Stimulated activated CD4-positive, alpha-beta T cell treated with anti-CD3 and anti-CD28 coated beads, Interleukin-4, amount 100 ng/mL, for 48 hours (primary cell): ENCODE measurements at places on chromosomes 2 and 18.

DNA sequence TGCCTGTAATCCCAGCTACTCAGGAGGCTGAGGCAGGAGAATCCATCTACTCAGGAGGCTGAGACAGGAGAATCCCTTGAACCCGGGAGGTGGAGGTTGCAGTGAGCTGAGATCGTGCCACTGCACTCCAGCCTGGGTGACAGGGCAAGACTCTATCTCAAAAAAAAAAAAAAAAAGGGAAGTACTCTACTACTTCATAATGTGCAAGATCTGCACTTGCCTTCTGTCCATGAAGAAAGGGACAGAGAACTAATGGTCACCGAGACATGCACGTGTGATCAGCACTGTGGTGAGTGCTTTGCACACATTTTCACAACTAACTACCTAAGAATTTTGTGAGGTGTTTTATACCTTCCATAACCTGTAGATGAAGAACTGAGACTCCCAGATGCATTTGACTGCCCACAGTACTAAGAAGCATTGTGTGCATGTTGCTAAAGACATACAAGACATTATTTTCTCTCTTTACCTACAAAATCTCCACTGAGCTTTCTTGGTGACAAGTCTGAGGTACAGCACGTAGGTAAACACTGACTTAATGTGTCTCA is 784.8 kb upstream of the ID2 start:
- no peak for DNase-seq

DNA sequence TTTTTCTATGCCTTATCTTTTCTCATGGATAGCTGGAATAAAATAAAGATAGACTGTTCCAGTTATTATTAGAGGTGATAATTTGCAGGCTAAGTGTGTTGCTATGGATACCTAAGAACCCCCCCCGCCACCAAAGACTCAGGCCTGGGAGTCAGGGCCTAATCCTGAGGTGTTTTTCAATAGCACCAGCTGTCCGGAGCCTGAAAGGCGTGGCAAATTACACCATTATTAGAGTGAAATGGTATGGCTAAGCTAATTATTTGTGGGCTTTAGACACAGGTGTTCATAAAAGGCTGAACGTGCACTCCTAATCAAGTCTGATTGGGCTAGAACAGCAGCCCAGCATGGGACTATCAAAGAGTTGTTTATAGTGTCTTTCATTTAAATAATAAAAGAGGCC is 293.2 kb upstream of the DCC start:
- DNase-seq = no peak

DNA sequence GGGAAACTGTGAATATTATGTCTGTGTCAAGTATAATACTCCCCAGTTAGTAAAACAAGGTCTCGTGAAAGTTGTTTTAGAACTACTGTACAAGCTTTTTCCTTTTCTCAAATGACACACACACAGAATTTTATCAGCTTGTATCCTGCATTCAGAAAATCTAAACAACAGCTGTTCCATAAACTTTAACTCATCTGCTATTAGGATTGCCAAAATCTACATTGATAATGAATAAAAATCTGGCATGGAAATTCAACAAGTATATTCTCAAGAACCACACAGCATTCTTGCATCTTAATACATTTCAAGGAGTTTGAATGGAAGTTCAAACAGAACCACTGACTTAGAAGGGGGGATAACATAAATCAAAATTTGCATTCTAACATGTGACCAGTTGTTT is 151.2 kb downstream of the SLC39A10 start:
- no peak for DNase-seq

DNA sequence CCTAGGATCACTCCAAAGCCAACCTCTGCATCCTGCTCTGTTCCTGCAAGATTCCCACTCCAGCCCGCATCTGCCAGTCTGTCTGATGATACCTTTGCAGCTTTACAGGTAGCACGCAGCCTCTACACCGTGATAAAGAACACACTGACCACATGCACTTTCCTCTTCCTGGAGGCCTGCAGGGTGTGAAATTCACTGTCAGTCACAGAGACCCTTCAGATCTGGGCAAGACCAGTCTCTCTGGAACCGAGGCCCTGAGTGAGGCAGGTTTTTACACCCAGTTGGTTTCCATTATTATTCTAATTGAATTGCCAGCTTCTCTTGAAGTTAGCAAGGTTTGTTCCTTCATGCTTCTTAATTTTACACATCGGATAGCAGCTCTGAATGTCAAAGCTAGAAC is 30.5 kb upstream of the TWIST2 start:
- no peak for DNase-seq

DNA sequence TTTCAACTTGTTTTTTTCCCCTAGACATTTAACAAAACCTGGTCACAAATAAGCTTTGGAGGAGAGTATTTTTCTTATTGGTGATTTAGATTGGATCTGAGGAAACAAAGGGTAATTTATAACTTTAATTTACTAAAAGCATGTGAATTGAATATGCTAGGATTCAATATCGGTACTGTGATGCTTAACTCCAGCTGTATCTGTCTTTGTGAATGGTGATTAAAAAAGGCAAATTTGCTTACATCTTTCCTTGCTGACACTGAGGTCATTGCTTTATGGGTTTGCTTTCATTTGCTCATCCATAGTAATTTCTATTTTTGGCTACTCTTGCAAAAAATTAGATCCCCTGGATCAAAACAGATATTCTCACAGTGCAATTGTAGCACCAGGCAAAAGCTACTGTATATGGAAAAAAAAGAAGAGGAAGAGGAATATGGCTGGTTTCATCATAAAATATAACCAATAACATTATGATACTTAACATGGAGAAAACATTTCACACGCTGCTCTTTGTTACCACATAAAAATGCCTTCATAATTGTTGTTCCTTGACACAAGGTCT is 832.0 kb upstream of the ZEB2 start:
- DNase-seq = no peak

DNA sequence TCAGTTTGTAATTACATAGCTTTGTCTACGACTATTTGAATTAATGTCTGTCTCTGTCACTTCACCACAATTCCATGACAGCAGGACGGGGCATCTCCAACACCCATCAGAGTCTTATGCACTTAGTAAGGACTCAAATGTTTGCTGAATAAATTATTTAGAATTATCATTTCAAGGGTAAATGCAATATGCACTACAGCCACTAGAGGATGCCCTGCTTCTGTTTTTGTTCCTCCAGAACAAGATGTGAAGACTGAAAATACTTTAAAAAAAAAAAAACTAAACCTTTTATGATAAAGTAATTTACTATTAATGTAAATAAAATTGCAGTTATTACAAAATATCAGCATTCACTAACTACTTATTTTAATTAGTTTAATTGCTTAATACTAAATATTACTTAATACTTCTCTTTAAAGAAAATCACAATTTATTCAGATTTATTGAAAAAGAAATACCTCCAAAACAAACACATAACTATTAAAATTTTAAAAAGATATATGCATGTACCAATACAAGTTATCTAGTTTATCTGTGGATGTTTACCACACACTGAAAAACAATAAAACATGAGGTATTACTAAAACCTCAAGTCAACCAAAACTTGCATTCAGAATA is 3.2 kb downstream of the PIGN start:
- no peak for DNase-seq

- peak; percentile 51 for DNase-seq
Observed at GRCh38 chr18:51278045-51278649, 80.7 kb upstream of the MEX3C start.

DNA sequence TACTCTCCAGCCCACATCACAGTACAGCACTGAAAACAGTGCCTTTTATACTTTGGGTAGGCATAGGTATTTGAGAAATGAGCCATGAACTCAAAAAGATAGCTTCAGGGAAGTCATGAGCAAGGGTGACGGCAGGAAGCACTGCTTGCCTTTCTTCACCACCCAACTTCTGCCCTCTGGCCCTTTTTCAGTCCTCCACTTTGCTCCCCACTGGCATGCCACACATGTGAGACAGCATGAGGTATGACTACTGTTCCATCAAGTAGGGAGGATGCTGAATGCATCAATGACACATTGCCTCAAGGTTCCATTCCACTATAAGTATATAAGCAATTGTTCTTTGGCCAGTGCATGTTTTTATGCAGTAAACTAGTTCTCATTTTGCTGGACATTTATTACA is 373.0 kb downstream of the NRXN1 start:
- no peak for DNase-seq

DNA sequence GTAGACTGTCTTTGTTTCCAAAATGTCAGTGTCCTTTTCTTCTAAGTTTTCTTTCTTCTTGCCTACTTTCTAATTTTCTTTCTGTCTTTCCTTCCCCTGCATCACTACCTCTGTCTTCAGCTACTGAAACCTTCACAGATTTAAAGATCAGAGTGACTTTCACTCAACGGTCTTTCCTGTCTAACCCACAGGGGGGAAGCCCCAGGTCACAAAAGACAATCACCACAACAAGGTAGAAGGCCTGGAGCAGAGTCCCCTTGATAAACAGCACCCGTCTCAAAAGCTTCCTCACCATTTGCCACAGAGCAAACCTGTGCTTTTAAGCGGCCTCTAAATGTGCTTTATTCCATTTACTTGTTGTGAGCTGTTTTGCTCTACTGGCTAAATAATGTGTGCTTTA is 665.4 kb downstream of the BCL11A start:
- no peak for DNase-seq

- peak; percentile 34 for DNase-seq
Observed at GRCh38 chr2:230949966-230950873, 25.2 kb upstream of the GPR55 start.

GRCh38 chr18:45671321-45671720 is 52.7 kb upstream of the SLC14A1 start:
- no peak for DNase-seq

GRCh38 chr2:109171444-109172334 is 42.7 kb downstream of the SH3RF3 start:
- DNase-seq = no peak

DNA sequence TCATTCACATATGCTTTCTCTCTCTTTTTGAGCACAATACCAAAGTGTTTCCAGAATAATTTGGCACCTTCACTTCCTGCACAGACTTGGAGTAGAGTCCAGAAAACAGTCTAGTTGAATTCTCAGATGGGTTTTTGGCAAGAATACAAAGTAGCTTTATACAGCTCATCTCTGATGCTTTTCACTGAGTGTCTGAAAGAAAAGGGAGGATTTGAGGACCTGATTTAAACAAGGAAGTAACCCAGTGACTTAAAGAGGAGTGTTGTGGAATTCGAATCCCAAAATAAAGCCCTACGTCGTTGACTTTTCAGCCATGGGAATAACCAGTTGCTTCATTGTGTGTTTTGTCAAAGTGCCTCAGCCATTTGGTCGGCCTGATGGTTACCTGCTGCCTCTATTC is 31.8 kb downstream of the METAP1D start:
- no peak for DNase-seq

- no peak for DNase-seq
Observed at GRCh38 chr2:112730791-112731190, 10.0 kb downstream of the NT5DC4 start.

- no peak for DNase-seq
Observed at GRCh38 chr2:40721595-40721994, 269.7 kb upstream of the SLC8A1 start.

GRCh38 chr18:37570336-37570930 is 4.8 kb upstream of the CELF4 start:
- DNase-seq = no peak

DNA sequence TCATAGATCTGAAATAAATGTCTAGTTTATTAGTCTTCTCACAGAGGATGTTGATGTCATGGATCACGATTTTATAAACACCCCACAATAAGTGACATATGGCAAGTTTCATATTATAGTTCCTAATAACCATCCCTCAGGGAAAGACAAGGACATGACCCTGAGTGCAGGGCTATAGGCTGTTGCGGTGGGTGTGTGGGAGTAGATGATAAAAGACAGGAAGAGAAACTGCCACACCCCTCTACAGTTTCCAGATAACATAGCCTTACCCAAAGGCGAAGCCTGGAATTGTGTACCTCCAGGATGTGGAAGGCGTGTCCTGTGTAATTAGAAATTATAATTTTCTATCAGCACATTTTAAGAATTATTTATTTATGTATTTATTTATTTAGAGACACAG is 2.4 kb upstream of the NEDD4L start:
- DNase-seq = no peak

- DNase-seq = no peak
Observed at GRCh38 chr2:140154706-140155105, 1374.5 kb upstream of the NXPH2 start.

DNA sequence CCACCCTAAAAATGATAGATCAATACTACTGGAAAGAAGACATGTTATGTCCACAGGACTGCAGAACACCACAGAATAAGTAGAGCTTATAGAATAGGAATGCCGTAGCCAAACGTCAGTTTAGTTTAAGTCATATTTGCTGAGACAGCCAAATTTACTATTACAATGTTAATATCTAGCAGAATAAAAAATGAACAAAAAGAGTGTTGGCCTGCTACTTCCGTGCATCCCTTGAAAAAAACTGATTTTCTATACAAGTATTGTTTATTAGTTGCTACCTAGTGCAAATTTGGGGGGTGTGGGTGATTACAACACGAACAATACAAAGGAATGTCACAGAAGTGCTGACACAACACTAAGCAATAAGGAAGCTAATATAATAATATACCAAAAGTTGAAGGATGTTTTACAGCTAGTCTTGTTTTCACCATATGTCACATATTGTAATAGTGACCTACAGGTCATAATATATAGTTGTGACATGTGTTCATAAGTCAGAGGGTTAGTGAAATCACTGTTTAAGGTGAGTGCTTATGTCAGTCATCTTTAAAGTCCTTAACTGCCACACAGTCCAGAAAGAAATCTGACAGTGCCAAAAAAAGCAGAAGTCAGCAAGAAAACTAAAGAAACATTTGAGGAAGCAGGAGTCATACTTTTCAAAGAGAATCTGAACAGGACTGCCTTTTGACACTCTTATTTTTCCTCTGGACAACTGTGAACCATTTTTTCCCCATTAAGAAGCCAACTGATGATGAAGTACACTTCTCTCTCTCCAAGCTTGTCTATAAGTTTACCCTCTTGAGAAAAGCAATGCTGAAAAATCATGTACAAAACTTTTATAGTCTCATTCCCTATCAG is 376.4 kb downstream of the ZEB2 start:
- no peak for DNase-seq

- no peak for DNase-seq
Observed at GRCh38 chr2:199206536-199206935, 251.2 kb downstream of the SATB2 start.

GRCh38 chr2:74201196-74201595 is 2.8 kb downstream of the MTHFD2 start:
- DNase-seq = no peak

DNA sequence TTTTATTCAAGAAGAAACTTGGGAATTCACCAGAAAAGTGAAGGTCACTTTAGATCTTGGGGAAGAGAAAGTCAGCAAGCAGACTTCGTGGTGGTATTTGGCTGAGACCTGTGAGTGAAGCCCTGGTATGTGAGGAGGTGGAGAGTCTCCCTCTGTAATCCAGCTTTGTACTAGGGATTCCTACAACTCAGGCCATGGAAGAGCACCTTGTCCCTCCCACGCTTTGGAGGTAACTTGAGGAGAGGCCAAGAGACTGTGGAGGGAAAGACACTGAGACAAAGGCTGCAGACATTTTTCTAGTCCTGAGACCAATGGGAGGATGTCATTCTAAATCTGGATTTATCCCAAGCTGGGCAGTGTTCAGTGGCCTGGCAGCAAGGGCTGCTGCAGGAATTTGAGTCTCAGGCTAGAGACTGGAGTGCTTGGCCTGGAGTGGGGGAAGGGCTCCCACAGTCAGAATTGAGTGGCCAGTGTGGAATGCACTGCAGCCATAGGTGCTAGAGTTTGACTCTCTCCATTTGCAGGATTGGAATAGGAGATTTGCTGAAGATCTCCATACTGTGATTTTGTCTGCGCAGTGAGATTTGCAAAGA is 219.0 kb downstream of the ACTR3 start:
- DNase-seq = no peak
